ENCODE measurements at places on chromosomes 16 and 17.

DNA sequence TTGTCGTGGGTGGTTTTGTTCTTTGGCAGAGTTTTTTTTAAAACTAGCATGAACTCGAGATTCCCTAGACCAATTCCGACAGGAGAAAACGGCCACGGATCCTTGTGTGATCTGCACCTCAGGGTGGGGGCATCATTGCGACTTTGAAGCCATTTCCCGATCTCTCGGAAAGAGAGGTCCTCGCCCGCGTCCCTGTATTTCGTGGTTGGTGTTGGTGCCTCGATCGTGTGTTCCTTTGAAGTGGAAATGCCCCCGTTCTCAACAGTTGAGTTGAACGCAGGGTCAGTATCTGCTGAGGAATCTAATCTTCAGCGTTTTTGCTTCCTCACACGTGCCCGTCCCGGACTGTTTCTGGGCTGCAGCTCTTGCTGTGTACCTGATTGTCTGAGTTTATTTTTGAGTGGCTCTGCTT lies 1.1 kb downstream of the CRAMP1 start:
- DNase-seq = peak; percentile 45

DNA sequence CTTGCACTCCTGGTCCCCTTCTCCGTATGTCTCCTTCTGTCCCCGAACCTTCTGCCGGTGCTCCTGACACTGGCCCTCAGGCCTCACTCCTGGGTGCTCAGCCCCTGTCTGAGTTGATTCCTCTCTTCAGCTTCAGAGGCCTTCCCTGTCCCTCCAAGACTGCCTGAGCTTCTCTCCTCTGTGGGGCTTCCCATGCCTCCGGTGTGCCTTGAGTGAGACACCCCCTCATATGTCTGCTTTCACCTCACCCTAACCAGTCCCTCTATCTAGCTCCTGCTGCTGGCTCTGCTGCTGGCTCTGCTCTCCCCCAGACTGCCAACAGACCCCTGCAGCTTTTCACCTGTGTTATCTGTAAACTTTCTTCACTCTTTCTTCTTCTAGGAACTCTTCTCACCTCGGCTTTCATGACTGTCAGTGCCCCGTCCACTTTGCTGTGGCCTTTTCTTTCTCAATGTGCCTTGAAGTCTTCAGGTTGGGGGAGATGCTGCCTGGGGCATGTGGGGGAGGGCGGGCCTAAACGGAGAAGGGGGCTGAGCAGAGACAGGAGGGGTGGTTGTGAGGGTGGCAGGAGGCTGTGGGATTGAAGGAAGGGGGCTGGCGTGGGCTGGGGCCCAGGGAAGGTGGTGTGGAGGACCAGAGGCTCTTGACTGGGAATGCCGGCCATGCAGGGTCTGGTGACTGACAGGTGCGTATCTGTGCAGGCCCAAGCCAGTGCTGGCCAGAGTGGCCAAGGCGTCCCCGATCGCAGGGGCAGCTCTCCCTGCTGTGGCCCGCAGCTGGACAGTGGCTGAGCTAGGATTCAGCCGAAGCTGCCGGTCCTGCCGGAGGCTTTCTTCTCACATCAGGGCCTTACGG lies 81.3 kb downstream of the METRNL start:
- no peak for DNase-seq

DNA sequence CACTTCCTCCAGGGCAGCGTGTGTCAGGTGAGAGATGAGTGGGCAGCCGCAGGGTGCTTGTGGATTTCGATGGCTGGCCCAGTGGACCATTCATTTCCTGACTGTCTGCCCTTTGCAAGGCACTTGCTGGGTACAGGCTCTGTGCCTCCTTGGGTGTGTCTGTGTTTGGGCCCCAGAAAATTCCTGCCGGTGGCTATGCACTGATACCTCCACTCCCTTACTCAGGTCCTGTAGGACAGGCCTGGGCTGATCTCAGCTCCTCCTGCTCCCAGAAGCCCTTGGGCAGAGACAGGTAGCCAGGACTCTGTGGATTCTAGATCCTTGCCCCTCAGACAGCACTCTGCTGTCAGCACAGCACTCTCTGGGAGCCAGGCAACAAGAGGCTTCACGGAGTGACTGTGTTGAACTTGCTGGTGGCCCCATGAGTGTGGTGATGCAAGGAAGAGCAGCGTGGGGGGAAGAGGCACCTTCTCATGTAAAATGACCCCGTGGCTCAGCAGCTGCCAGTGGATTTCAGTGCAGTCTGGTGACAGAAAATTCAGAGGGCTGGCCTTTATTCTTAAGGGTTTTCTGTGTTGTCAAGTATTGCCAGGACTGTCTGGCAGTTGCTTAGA lies 29.0 kb downstream of the PGS1 start:
- DNase-seq = no peak

DNA sequence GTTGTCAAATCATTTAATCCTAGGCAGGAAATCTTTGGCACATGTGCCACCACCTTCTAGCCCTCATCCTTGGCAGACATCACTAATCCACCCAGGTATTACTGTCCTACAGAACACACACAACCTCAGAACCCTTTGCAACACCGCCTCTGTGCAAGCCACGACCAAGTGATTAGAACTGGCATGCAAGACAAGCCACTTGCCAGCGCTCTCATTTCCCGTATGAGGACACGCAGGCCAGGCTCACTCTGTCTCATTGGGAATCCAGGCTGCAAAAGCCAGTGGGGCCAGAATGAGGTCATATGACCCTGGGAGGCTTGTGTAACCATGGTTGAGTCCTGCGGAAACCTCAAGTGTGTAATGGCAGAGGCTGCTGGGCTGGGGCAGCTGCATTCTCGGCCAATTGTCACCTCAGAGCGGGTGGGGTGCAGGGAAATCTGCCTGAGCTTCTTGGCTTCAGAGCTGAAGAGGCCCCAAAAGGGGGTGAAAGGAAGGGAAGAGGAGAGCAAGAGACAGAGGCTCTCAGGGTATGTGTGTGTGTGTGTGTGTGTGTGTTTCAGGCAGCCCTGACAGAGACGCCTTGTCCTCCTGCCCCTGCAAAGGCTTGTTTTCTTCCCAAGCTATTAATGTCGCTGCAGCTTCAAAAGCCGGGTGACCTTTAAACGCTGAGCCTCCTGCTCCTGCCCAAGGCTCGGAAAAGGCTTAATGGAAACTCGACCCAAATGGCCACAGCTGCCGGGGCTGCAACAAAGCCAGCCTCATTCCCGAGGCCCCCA lies 43.2 kb upstream of the MRPS23 start:
- DNase-seq = peak; percentile 47

DNA sequence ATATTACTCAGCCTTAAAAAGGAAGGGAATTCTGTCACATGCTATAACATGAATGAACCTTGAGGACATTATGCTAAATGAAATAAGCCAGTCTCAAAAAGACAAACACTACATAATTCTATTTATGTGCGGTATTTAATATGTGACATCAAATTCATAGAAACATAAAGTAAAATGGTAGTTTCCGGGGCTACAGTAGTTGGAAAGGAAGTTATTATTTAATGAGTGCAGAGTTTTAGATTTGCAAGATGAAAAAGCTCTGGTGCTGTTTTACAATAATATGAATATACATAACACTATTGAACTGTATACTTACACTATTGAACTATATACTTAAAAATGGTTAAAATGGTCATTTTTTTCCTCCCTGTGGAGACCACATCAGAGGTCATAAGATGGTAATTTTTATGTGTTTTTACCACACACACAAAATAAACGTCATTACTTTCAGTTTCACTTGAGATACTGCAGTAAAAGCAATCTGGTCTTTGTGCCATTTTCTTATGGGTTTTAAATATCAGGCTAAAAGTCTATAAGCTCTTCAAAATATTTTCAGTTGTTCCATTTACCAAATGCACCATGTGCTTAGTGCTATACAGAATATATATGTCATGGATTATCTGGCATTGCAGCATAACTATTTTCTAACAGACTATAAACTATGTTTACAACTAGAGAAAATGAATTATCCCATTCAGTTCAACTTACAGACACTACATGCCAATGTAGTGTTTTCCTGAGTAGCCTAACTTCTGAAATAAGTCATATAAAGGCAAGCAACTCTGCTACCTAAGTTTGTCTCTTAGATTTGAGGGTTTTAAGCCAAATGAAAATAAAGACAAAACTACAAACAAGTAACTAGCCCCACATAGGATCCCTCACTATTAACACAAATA lies 90.9 kb downstream of the SPAG9 start:
- DNase-seq = no peak

DNA sequence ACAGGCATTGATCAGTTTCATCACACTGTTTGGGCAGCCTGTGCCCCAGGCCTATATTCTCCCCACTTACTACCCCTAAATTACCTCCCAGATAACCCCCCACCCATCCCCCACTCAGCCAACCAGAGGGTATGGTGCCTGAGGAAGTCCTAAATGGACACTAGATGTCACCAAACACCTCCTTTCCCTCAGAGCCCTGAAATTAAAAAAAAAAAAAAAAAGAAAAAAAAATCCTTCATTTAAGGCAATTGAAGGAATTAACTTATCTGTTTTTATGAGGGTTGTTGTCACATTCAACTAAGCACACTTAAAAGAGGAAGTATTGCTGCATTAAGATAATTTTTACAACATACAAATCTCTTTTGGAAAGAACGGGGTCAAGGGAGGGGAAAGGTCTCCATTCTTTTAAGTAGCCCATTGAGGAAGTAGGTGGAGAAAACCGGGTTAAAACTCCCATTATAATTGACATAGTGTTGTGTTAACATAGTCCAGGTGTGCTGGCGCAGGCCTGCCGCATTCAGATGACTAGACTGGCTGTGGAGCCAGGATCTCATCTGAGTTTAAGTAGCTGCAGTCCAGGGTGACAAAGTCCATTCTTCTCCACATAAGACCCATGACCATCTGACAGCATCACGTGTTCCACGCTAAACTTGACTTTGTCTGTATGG lies 46.3 kb downstream of the SNX11 start:
- DNase-seq = peak; percentile 62
